ENCODE measurements at places on chromosomes 4 and X. TPM values are rescaled to one million over a fixed set of nuclear protein-coding genes. Genes with fewer than 3 reads are reported as not detected.

The IDH3G gene
- total RNA-seq = 26.5 TPM

The PPARGC1A gene
- total RNA-seq = 0.38 TPM

The BDH2 gene
- total RNA-seq = 33.5 TPM

The ZNF185 gene
- 4.2 TPM for total RNA-seq

The SMARCA5 gene
- 39.5 TPM for total RNA-seq

The ALPK1 gene
- total RNA-seq = 5.9 TPM

The NAT8L gene
- under 0.01 TPM for total RNA-seq

The SMIM10 gene
- total RNA-seq = 5.4 TPM

The PITX2 gene
- 0.28 TPM for total RNA-seq

The CMC4 gene
- 11.7 TPM for total RNA-seq

The PPEF1 gene
- not detected for total RNA-seq

The CDS1 gene
- under 0.01 TPM for total RNA-seq

The FAM9C gene
- not detected for total RNA-seq

The SLC6A8 gene
- total RNA-seq = 2.3 TPM

The TMPRSS11B gene
- not detected for total RNA-seq

The TRAM1L1 gene
- total RNA-seq = 3.3 TPM
